Skeletal muscle cell (primary cell): ENCODE measurements at places on chromosomes 11 and 22.

GRCh38 chr11:44659641-44660040 is 67.1 kb upstream of the TSPAN18 start:
- no peak for DNase-seq

DNA sequence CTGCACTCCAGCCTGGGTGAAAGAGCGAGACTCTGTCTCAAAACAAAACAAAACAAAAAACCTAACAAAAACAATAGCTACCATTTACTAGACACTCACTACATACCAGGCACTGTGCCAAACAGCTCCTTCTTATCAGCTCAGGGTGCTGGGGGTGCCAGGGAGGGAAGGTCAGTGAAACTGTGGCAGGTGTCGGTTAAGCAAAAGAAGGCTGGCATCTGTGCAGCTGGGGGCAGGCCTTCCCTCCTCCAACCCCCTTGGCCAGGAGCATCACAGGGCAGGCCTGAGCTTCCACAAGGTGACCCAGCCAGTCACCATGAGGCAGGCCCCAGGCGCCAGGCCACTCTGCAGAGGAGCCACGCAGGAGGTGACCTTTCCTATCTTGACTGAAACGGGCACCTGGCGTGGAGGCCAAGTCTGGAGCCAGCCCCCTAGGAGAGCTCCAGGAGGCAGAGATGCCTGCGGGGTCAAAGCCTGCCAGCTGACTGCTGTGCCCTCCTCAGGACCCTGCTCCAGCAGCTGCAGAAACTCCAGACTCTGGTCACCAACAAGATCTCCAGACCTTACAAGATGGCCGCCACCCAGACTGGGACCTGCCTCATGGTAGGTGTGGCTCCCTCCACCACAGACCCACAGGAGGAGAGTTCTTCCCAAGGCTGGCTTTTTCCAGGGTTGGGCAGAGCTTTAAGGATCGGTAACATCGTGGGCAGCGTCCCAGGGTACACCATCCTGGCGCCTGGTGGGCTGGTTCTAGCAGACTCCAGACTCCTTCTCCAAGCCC is 31.3 kb upstream of the DGKZ start:
- DNase-seq = no peak

GRCh38 chr11:11427542-11427941 is 74.5 kb upstream of the CSNK2A3 start:
- no peak for DNase-seq

GRCh38 chr11:47541070-47541469 is 11.9 kb downstream of the CELF1 start:
- DNase-seq = no peak

GRCh38 chr11:131819865-131820264 is 449.4 kb downstream of the NTM start:
- DNase-seq = no peak

DNA sequence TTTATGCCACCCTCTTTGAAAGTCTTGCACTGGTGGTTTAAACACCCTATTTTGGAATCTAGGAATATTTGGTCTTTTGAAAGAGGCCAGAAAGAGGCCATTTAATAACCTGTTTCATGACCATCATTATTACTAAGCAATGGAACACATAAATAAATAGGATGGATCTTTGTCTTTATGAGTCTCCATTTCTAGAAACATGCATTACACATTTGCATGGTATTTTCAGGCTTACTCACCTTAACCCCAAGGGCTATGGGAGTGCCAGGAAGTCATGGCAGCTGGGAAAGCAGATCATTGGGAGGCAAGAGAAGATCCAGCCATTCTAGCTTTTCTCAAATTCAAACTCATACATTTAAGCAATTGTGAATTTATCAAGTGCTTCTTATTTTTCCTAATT is 185.8 kb upstream of the POU2AF2 start:
- no peak for DNase-seq
